ENCODE measurements at places on chromosomes 13 and 19. TPM values are rescaled to one million over a fixed set of nuclear protein-coding genes. Genes with fewer than 3 reads are reported as not detected.

Gene ZNF91
- 14.8 TPM for total RNA-seq

Gene CCDC70
- total RNA-seq, result not detected

Gene TSHZ3
- total RNA-seq, result 4.7 TPM

Gene LILRB1
- not detected for total RNA-seq

Gene DAND5
- 0.10 TPM for total RNA-seq

Gene LAIR2
- not detected for total RNA-seq

Gene USPL1
- total RNA-seq, result 17.0 TPM

Gene YIF1B
- 98.8 TPM for total RNA-seq

Gene ZNF486
- total RNA-seq, result 6.6 TPM

Gene FFAR3
- not detected for total RNA-seq

Gene NOSIP
- total RNA-seq, result 142 TPM

Gene URAD
- total RNA-seq, result not detected

Gene RDH8
- total RNA-seq, result not detected
